ENCODE measurements at places on chromosomes 2 and 18. TPM values are rescaled to one million over a fixed set of nuclear protein-coding genes. Genes with fewer than 3 reads are reported as not detected.
A peak's percentile ranks its signal among the peaks of the same experiment; 100 is the strongest.

Gene TMEM87B
- total RNA-seq = 59.6 TPM

- DNase-seq = peak; percentile 94
These were observed 68.4 kb downstream of the LIPG start for GRCh38 chr18:49630246-49630699.

Gene TRIB2
- total RNA-seq = 9.9 TPM

- no peak for DNase-seq
These were observed 64.5 kb downstream of the COPS8 start for GRCh38 chr2:237150186-237150585.

Gene EFHD1
- 26.9 TPM for total RNA-seq

DNA sequence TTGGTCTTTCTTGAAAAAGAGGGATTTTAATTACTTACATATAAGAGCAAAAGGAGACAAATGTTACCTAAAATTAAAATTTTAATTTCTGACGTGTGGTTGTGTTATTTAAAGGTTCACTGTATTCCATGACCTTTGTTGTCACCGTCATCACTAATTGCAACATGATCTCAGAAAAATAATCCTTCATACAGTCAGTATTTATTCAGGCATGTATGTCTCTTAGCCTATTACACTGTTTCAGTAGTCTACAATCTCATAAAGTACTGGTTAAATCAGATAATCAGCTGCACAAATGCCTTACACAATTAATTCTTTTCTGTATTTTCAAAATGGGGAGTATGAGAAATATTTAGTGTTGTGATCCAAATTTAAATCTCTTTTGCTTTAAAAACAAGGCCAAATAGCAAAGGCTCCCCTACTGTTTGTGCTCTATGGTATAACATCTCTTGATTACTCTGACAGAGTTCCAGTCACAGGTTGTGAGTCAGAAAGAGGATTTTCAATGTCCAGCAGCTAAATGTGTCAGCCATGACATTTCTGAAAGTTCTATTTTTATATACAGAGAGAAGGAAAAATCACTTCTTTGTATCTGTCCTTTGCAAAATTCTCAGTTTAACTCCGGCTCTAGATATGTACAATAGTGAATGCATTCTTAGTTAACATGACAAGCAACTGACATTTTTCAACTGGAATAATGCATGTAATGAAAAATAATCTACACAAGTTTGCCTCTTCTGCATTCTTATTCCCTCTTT lies 184.0 kb downstream of the FIGN start:
- DNase-seq = peak; percentile 56

Gene IL36G
- total RNA-seq = not detected

DNA sequence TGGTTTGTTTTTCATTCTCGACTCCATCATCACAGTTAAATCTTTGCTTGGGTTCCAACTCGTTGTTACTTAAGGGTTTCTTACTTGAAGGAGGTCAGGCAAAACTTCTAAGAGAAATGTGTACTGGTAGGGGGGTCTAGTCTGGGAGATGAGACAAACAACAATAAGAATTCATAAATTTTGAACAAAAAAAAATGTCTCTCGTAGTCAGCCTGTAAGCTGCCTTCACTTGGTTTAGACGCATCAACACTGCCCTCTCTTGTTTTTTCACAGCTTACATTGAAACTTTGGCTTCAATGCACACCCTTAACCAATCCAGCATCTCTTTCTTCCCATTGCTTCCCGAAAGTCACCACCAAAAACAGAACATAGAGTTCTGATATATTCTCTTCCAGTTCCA lies 576.4 kb upstream of the PIK3C3 start:
- peak; percentile 16 for DNase-seq

Gene SATB2
- total RNA-seq = 2.3 TPM

Gene ABCG8
- not detected for total RNA-seq

Gene MC5R
- total RNA-seq = not detected

GRCh38 chr2:195657634-195658540 lies 861 bp downstream of the SLC39A10 start:
- DNase-seq = peak; percentile 62

DNA sequence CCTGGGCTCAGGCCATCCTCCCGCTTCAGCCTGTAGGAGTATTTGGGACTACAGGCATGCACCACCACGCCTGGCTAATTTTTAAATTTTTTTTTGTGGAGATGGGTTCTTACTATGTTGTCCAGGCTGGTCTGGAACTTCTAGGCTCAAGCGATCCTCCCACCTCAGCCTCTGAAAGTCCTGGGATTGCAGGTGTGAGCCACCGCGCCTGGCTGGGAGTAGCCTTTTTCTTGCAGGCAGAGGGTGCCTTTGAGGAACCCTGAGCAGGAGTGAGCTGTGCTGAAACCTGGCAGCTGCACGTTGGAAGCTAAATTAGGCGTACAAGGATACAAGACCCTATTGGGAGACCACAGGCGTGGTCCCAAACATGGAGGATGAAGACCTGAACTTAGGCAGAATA lies 8.0 kb downstream of the CTDSP1 start:
- DNase-seq = no peak

Gene LRP2
- total RNA-seq = 0.20 TPM

- DNase-seq = no peak
These were observed 8.1 kb downstream of the NABP1 start for GRCh38 chr2:191686066-191686465.

Gene STEAP3
- total RNA-seq = 24.5 TPM

Gene POTEJ
- total RNA-seq = not detected

GRCh38 chr2:214651451-214651850 lies 158.0 kb downstream of the BARD1 start:
- peak; percentile 27 for DNase-seq

- DNase-seq = no peak
These were observed 111.3 kb downstream of the PTGR3 start for GRCh38 chr18:75097491-75098225.

DNA sequence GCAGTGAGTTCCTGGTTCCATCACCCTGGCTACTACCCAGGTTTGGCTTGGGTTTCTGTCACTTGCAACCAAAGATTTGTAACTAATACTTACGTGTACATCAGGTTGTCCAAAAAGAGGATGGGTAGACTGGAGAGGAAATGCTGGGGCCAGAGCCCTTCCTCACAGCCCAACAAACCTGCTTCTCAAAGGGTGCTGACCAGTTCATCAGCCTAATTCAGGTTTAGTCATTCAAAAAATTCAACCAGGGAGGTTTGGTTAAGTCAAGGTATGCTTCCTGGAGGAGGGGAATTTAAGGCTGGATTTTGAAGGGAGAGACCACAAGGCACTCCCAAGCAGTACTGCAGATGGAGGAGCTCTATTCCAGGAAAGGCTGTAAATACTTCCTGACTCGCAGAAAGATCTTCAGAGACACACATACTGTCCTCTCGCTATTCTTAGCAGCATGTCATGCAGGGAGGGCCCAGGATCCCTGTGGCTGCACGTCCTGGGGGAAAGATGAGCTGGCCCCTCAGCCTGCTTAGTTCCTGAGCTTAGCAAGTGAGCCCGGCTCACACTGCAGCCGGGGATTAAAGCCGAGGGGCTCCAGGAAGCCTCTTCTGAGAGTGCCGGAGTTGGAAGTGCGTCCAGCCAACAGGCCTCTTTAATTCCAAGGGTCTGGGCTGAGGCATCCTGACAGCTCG lies 40.0 kb upstream of the BIN1 start:
- no peak for DNase-seq

DNA sequence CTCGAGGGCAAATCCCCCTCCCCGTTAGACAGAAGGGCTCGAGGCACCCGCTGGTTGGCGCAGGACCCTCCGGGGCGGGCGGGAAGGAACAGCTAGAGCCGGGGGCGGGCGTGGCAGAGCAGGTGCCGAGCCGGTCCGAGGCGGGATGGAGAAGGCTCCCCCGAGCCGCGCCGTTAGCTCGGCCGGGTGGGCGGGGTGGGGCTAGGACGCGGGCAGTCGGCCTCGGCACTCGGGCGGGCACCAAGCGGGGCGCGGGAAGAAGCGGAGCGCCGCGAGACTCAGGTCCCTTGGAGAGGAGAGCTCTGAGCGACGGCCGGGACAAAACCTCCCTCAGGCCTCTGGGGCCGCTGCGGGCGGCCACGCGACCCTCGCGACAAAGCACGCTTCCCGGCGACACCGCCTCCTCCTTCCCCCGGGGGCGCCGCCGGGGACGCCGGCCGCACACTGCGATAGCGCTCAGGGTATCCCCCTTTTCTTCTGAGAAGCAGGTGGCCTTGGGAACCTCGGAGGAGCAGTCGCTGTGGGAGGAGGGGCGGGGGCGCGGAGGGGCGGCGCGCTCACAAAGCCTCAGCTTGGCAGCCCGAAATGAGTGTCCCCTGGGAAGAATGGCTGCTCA lies 721 bp downstream of the FHOD3 start:
- no peak for DNase-seq

DNA sequence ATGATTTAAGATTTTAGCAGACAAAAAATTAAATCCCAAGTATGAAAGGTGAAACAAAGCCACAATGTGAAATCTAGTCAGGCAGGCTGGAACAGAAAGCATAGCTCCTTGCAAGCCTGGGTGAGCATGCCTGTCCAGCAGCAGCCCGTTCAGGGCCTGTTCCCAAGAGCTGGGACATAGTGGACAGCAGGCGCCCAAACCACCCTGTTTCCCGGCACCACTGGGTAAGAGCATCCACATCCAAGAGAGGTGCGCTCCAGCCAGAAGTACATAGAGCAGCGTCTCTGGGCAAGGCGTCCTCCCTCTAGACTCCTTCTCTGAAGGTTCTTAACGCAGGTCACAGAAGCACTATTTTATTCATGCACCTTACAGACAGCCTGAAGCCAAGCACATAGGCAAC lies 80.8 kb downstream of the DNER start:
- no peak for DNase-seq

GRCh38 chr2:232882505-232883115 lies 12.5 kb downstream of the SNORC start:
- no peak for DNase-seq

DNA sequence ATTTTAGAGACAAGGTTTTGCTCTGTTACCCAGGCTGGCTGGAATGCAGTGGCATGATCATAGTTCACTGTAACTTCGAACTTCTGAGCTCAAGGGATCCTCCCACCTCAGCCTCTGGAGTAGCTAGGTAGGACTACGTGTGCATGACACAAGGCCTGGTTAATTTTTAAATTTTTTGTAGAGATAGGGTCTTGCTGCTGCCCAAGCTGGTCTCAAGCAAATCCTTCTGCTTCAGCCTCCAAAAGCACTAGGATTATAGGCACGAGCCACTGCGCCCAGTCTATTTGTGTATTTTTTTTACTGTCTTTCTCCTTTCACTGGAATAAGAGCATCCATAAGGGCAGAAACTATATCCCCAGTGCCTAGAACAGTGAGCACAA lies 89.3 kb downstream of the PLEKHM3 start:
- DNase-seq = peak; percentile 60

GRCh38 chr2:134258684-134259388 lies 5.0 kb downstream of the MGAT5 start:
- no peak for DNase-seq

DNA sequence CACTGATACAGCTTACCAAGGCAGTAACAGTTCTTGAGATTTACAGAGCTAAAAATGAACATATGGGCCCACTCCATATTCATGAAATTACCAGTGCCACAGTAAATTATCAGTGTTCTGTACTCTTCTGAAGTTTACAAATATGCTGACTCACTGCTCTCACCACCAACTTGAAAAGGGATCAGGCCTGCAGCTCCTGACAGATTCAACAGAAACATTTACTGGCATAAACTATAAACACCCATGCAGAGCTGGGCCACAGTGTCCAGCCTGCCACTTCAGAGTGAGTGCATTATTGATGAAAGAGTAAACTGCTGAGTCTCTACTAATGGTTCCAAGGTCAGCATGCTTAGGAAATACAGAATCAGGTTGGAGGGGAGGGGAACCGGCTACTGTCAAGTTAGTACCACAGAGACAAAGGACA lies 83.1 kb downstream of the FARSB start:
- peak; percentile 70 for DNase-seq

DNA sequence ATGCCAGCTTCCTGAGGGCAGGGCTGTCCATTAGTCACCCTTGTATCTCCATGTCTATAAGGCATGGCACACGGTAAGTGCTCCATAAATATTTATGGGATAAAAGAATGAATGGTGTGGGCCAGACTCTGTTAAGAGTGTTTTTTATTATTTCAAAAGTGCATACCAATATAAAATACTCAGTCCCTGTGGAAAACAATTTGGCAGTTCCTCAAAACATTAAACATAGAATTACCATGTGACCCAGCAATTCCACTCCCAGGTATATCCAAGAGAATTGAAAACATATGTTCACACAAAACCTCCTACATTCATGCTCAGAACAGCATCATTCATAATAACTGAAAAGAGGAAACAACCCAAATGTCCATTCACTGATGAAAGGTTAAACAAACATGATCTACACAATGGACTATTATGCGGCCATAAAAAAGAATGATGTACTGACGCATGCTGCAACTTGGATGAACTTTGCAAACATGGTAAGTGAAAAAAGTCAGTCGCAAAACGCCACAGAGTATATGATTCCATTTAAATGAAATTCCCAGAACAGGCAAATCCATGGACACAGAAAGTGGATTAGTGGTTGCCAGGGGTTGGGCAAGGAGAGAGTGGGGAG lies 69.1 kb upstream of the TCF7L1 start:
- no peak for DNase-seq

DNA sequence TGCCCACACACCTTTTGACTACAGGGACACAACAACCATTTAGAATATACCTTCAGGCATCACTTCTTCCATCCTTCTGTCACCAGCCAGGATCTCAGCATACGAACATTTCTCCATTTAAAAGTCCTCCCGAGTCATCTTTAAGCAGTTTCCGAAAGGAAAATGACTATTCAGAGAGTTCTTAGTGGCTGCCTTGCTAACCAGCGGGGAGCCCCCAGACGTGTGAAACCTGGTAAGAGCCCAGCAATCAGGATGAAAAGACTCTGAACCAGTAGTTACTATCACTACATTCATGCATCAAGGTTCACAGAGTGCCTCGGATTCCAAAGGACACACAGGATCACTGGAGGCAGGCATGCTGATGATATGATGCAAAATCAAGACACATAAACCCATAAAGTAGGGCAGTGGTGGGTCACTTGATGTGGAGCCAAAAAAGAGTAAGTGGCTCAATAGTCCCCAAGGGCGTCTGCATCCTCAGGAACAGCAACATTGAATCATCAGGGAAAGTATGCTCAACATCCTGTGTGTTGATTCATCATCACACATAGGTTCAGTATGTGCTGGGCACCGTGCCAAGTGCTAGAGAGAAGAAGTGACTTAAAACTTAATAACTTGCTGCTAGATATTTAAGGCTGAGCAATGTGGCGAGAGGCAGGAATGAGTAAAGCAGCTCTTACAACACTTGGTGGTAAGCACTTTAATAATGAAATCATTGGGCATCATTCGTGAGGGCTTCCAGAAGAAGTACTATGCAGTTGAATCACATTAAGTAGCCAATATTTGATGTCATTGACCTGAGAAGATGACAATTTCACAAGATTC lies 4.4 kb downstream of the CCL20 start:
- DNase-seq = peak; percentile 100

DNA sequence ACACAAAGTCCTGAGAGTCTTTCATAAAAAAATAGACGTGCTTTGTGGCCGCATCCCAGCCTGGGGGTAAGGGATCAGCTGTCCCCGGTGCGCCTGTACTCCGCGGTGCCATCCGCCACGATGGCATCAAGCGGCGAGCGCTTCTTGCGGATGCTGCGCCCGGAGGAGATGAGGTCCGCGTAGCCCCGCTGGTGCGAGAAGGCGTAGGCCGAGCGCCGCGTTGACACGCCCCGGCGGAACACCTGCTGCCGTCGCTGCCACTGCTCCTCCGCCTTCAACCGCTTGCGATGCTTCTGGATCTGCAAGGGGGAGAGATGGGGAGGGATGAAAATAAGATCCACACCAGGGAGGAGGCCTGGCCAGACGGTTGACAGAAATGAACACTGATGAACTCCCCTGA lies 26.8 kb upstream of the NARS1 start:
- DNase-seq = no peak

Gene TTN
- 0.05 TPM for total RNA-seq

Gene L3MBTL4
- 2.2 TPM for total RNA-seq

GRCh38 chr2:117856415-117857210 lies 42.1 kb downstream of the DDX18 start:
- DNase-seq = peak; percentile 97

Gene SCTR
- not detected for total RNA-seq

Measured in renal cortical epithelial cell (primary cell).